ENCODE measurements at places on chromosomes 6 and 20.

- no peak for DNase-seq
Measured at GRCh38 chr6:11246722-11247121, 14.3 kb upstream of the NEDD9 start.

- no peak for DNase-seq
Measured at GRCh38 chr6:4287811-4288244, 152.5 kb upstream of the ECI2 start.

DNA sequence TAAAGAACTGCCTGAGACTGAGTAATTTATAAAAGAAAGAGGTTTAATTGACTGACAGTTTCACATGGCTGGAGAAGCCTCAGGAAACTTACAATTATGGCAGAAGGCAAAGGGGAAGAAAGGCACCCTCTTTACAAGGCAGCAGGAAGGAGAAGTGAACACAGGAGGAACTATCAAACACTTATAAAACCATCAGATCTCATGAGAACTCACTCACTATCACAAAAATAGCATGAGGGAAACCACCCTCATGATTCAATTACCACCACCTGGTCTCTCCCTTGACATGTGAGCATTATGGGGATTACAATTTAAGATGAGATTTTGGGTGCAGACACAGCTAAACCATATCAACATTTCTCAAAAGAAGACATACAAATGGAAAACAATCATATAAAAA, 266.3 kb downstream of the EPM2A start:
- no peak for DNase-seq

DNA sequence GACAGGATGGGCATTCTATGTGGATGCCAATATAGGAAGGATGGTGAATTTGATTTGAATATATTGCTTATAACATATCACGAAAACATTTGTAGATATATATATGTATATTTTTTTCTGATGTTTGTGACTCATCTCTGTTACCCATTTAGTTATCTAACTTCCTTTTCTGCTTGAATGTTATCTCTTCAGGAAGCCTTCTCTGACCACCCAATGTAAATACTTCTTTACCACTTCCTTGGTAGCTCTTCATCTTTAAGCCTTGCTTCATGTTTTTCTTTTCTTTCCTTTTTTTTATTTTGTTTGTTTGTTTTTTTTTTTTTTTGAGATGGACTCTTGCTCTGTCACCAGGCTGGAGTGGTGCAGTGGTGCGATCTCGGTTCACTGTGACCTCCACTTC, 260.5 kb upstream of the EPHA7 start:
- no peak for DNase-seq

DNA sequence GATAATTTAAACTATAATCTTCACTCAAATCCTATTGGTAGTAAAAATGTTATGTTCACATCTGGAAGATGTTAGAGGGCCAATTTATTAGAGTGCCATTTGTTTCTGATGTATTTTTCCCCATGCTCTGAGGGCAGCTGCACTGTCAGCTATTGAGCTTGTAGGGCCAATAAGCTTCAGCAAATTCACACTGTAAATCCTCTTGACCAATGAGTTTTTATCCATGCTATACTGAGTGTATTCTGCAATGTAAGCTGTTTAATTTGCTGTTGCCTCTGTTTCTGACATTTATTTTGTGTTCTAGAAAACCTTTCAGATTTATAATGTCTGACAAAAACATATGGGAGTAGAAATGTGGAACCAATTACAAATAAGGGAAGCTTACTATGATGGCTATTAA, 62.6 kb downstream of the OGFRL1 start:
- no peak for DNase-seq

DNA sequence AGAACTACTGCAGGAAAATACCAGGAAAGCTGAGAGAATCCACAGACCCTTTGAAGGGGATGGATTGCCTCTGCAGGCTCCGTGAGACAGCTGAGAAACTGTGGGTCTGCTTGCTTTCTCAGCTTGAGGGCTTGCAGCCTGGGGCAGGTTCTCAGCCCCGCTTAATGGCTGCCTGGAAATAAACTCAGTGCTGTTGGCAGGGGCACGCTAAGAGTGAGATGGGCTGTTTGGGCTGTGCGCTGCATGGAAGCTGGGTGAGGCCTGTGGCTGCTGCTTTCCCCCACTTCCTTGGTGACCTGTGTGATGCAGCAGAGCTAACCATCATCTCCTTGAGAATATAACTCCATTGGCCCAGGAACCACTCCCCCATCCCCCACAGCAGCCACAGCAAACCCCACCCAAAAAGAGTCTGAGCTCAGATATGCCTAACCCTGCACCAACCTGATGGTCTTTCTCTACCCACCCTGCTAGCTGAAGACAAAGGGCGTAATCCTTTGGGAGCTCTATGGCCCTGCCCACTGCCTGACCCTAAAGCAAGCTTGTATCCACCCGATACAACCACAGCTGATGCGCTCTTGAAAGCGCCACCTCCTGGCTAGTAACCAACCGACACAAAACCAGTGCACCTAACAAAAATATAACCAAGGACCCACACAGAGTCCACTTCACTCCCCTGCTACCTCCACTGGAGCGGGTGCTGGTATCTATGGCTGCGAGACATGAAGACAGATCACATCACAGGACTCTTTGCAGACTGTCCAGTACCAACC, 800.6 kb upstream of the MAP3K7 start:
- DNase-seq = no peak

GRCh38 chr6:75926293-75927168, 145.9 kb downstream of the IMPG1 start:
- no peak for DNase-seq

All from adrenal gland (tissue), 19 donors.